Foreskin melanocyte (primary cell): ENCODE measurements at places on chromosomes 1 and 21.

- DNase-seq, result no peak
Measured at GRCh38 chr21:25988738-25989137, 181.8 kb downstream of the APP start.

GRCh38 chr1:215407575-215407974, 159.5 kb upstream of the KCTD3 start:
- DNase-seq, result no peak

DNA sequence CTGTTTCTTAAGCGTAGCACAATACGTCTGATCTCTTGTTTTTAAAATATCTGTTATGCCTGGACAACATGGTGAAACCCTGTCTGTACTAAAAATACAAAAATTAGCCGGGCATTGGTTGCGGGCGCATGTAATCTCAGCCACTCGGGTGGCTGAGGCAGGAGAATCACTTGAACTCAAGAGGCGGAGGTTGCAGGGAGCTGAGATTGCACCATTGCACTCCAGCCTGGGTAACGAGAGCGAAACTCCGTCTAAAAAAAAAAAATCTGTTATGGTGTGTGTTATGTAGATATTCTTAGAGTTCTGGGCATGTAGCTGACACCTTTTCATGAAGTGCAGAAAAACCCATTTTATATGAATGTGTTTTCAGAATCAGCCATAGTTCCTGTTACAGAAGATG, 38.2 kb downstream of the RABGAP1L start:
- no peak for DNase-seq

DNA sequence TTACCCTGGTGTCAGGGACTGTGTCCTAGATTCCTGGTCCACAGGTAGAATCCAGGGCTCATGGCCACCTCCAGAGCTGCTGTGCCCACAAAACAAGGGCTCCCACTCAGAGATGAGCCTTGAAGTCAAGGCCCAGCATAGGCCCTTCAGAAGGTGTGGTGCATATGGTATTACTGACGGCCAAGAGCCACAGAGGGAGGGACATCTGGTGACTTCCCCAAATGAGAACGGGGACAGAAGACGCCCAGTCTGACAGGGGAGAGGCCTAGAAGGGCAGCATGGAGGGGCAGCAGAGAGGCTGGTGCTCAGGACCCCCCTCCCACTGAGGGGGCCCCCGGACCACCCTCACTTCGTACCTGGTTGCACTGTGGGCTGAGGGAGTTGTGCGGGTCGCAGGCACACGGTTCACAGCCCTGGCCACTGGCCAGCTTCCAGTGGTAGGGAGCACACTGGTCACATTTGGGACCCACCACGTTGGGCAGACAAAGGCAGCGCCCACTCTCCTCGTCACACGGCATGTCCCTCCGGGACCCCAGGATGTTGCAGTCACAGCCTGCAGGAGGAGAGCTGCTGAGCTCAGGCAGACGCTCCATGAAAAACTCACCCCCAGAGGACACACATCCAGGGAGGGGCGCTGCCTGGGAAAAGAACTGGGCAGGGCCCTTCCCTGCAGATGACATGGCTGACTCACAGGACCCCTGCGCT, 25.0 kb downstream of the LAMB3 start:
- no peak for DNase-seq

- DNase-seq, result no peak
Measured at GRCh38 chr21:42561762-42562650, 48.4 kb downstream of the SLC37A1 start.

DNA sequence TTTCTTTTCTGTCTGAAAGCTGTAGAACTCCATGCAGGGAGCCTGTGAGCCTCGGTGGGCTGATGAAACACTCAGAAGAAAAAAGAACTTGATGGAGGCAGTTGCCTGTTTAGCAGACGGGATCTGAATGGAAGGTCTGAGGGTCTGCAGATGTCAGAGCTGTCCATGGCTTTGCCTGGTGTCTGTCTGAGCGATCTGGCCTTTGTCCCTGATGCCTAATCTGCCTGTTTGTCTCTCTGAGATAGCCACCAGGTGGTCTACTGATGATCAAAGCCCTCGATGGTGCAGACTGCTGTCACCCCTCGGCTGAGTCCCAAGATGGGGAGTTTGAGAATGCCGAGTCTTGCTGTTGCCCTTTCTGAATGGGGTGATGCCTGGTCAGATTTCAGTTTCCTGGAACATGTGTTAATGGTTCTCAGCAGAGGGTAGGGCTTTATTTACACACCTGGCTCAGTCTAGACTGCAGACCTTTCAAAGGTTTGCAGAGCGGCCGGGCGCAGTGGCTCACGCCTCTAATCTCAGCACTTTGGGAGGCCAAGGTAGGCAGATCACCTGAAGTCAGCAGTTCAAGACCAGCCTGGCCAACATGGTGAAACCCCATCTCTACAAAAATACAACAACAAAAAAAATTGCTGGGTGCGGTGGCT, 90.4 kb downstream of the KIF26B start:
- no peak for DNase-seq

DNA sequence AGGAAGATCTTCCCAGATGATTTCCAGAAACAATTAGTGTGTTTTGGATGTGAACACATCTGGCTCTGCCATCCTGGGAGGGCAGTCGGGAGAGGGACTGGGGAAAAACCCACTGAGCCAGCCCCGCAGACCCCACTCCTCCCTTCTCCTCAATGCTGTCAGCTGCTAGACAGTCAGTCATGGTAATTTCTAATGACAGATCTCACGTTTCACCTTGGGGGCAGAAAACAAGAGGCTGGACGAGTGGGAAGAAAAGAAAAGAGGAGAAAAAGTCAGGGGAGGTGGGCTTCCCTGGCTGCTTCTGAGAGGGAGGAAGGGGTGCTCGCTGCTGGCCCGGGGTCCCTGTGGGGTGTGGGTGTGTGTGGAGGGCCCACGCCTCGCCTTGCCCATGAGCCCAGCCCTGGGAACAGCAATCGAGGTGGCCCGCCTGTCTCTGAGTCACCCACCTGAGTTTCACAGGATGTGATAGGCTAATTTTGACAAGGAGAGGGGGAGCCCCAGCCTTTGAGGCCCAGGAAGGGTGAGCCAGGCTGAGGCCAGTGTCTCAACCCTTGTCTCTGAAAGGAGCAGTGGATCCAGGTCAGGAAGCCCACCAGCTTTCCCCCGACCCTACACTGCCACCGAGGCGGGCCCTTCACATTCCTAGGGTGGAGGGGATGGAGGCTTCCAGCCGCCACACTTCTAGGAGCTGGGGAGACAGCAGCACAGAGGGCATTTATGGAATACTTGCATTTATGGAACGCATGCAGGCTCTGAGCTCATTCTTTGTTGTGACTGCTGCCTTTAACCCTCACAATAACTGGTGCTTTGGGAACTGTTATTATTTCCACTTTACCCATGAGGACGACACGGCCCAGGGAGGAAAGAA, 49.1 kb upstream of the IFNLR1 start:
- DNase-seq, result no peak

DNA sequence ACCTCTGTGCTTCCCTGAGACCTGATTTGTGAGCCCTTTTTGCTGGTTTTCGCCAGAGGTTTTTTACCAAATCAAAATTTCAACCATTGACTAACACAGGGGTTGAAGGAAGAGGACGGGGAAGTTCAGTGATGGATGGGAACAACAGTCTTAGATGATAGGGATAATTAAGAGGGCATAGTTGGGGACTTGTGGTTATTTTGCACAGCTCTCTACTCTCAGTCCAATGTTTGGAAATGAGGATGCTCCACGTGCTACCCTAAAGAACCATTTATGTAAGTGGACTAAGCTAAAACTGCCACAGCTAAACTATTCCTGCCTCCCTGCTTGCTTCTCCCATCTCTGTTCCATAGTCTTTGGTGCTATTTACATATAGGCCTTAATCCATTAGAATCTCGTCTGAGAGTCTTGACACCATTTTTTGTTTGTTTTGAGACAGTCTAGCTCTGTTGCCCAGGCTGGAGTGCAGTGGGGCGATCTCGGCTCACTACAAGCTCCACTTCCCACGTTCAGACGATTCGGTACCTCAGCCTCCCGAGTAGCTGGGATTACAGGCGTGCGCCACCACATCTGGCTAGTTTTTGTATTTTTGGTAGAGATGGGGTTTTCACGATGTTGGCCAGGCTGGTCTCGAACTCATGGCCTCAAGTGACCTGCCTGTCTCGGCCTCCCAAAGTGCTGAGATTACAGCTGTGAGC, 684 bp upstream of the MCL1 start:
- DNase-seq, result peak; percentile 46

GRCh38 chr1:78672428-78672827, 22.8 kb downstream of the IFI44 start:
- DNase-seq, result no peak

DNA sequence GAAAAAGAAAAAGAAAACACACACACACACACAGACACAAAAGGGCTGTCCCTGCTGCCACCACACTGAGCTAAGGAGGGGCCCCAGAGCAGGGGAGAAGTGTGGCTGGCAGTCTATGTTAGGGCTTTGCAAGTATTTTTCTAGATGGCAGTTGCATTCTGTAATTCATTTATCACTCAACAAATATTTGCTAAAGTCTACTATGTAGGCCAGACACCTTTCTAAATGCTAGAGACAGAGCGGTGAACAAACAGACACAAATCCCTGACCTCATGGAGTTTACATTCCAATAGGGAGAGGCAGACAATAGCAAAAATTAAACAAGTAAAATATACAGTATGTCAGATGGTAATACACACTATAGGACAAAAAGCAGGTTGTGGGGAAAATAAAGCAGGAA, 20.2 kb downstream of the WDR64 start:
- no peak for DNase-seq

GRCh38 chr1:182962554-182963115, 9.7 kb upstream of the SHCBP1L start:
- DNase-seq, result peak; percentile 75

GRCh38 chr1:45883658-45884057, 80.2 kb downstream of the MAST2 start:
- no peak for DNase-seq

GRCh38 chr1:2543543-2544092, 12.6 kb upstream of the TNFRSF14 start:
- DNase-seq, result peak; percentile 44

GRCh38 chr21:46605767-46606426, 1.0 kb upstream of the S100B start:
- DNase-seq, result no peak

GRCh38 chr1:44929531-44929930, 56.9 kb downstream of the EIF2B3 start:
- DNase-seq, result no peak

DNA sequence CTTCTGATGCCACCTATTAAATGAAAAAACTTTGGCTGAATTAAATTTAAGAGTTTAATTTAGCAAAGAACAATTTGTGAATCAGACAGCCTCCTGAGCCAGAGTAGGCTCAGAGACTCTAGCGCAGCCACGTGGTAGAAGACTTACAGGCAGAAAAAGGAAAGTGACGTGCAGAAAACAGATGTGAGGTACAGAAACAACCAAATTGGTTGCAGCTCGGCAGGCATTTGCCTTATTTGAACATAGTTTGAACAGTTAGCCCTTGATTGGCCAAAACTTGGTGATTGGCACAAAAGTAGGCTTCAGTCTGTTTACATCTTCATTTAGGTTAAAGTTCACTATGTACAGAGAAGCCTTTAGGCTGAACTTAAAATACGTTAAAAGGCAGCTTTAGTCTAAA, 22.9 kb downstream of the TCP10L start:
- no peak for DNase-seq

DNA sequence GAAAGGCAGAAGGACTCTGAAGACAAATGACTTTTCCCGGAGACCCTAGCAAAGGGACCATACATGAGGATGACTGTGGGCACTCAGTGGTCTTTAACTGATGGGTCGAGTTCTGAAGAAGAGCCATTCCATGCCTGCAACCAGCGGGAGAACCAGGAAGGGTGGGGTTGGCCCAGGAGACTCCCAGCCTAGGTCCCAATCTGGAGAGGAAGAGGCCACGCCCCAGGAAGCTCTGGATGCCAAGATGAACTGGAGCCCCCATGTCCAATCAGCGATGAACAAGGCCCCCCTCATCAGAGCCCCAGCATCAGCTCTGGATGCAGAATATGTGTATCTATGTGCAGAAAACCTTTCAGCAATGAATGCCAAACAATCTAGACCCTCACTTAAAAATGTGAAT, 3.6 kb downstream of the KRTAP10-10 start:
- DNase-seq, result no peak

DNA sequence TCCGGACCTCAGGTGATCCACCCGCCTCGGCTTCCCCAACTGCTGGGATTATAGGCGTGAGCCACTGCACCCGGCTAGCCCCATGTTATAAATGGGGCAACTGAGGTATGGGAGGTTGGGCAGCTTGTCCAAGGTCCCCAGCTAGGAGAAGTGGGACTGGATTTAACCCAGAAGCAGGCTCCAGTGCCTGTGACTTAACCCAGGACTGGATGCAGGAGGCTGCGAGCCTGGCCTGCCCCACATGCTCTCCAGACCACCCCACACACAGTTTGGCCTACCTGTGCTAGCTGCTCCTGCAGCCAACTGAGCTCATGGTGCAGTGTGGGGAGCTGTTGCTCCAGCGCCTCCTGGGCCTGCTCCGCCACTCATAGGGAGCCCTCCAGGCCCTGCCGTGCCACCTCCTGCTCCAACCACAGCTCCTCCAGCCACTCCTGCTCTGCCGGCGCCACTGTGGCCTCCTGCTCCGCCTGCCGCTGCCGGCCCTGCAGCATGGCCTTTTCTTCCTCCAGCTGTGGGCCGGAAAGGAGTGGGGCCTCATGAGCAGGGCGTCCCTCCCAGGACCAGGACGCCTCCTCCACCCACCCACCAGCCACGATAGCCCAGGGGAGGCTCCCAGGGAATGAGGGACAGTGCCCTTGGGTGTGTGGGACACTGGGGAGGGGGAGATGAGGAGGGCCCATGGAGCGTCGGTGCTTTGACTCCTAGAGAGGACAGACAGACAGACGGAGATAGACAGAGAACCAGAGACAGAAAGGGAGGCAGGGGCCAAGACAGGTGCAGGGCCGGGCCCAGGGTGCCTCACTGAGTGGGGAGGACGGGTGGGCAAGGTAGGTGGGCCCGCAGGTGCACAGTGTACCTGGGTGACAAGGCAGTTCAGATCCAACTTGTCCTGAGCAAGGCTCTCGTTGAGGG, 12.4 kb upstream of the NBPF1 start:
- DNase-seq, result no peak

GRCh38 chr1:222784916-222785315, 29.9 kb upstream of the DISP1 start:
- DNase-seq, result no peak

DNA sequence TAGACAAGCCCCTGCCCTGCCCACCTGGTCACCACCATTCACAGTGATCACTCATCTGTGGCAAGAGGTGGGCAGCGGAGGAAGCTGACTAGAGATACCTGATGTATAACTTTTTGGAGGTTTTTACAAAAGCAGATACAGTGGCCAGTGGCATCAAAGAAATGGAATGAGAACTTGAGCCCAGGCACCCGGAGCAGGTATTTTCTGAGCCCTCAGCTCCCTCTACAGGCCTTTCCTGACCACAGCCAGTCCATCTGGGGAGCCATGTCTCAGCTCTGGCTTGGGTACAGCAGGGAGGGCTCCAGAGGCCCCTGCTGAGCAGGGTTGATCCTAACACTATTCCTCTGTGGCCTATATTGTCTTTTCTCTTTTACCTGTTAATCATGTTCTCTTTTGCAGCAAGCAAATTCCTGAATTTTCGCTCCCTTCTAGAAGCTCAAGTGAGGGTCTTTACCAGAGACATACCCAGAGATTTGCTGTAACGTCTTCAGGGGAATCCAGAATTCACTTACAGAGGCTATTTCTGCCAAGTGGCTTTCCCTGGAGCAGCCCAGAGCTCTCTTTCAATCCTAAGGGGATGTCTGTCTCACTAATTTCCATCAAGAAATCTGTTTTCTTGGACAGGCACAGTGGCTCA, 27.3 kb downstream of the GPR157 start:
- no peak for DNase-seq

GRCh38 chr1:236868625-236869467, 73.8 kb downstream of the MTR start:
- peak; percentile 30 for DNase-seq

GRCh38 chr1:54396261-54396933, 9.8 kb downstream of the SSBP3 start:
- no peak for DNase-seq

GRCh38 chr21:34889676-34890469, 159.2 kb downstream of the RUNX1 start:
- DNase-seq, result peak; percentile 64
